Stimulated activated CD8-positive, alpha-beta memory T cell treated with anti-CD3 and anti-CD28 coated beads, Interleukin-4, amount 100 ng/mL, for 1 hour (primary cell): ENCODE measurements at places on chromosomes 1 and 21.

GRCh38 chr1:145961425-145962156, 2.8 kb downstream of the ANKRD34A start:
- no peak for DNase-seq

DNA sequence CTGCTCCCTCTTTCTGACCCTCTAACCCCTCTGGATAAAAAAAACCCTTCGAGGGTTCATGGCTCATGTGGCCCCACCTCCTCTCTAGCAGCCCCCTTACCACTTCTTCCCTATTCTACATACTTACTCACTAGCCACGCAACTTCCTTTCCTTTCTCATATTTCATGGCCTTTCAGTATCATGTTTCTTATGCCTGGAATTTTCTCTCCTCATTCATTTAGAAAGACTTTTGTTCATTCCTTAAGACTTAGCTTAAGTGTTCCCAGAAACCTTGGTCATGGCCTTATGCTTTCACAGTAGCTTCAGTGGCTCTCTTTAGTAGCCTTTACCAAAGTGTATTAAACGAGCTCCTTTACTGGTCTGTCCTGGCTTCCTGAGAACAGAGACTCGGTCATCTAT, 6.1 kb downstream of the ACP6 start:
- no peak for DNase-seq

DNA sequence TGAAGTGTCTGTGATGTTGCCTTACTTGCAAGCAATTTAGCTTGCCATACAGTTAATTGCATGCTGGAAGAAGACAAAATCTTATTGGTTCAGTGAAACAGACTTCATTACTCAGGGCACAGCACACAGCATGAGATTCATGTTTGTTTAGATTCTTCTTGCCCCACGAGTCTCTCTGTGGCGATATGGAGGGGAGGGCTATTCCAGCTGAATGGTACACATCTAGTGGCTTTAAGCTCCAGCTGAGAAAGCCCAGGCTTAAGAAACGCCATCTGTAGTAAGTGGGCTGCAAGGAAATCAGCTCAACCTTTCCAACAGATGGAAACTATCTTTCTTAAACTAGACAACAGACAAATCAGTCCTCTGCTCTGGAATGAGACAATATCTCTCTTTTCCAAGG, 1022.0 kb downstream of the NCAM2 start:
- DNase-seq, result no peak

- DNase-seq, result no peak
Measured at GRCh38 chr1:113542221-113542701, 151.9 kb downstream of the MAGI3 start.

DNA sequence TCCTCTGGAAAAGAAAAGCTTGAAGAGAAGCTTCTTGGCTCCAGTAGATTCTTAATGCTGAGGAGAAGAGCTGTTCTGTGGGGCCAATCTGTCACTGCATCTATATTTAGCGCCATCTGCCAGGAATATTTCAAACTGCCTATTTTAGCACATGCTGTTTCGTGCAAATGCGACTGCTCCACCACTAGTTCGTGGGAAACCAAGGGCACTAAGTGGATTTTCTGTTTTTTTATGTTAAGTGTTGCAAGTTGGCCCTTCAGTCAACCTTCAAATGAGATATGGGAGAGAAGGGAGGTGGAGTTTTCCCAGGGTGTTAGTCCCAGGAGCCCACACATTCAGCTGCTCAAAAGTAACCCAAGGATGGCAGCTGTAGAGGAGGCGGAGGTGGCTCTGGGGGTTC, 91.9 kb downstream of the TSEN15 start:
- no peak for DNase-seq

DNA sequence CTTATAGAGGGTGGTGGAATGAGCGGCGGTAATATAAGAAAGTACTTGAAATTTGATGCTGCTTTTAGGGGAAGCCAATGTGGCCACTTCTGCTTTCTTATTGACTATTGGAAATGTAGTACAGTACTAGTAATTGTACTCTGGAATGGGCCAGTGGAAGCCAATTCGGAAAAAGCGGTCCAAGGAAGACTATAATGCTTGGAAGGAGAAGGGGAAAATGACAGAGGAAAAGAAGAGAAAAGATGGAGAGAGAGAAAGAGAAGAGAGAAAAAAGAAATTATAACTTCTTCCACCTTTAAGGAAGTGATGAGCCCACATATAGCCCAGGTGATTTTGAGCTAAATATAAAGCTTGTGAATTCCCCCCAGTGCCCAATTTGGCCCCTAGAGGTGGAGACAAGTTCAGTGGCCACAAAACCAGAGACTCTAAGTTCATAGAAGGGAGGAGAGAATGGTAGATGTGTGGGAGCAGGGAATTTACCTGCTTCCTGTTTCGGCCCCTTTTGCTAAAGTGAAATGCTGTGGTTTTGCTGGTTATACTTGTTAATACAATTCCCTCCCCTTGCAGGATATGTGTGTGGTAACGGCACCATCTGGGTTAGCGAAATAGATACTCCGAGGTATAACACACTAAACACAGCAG, 35.7 kb upstream of the DUSP10 start:
- no peak for DNase-seq

DNA sequence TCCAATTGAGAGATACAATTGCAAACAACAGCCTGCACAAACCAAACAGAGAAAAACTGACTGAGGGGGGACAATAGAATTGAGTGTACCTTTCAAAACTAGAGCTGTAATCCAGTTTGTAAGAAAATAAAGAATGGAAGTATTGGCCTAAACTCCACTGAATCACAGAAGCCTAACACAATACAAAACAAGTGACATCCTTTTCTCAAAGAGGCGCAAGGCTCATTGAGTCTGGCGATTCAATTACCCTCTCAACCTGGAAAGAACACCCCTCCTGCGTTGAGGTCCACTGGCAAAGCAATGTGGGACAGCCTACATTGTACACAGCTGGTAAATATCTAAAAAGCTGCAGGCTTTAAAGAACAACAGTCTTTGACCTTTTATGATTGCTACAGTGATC, 182.6 kb downstream of the DPYD start:
- no peak for DNase-seq

DNA sequence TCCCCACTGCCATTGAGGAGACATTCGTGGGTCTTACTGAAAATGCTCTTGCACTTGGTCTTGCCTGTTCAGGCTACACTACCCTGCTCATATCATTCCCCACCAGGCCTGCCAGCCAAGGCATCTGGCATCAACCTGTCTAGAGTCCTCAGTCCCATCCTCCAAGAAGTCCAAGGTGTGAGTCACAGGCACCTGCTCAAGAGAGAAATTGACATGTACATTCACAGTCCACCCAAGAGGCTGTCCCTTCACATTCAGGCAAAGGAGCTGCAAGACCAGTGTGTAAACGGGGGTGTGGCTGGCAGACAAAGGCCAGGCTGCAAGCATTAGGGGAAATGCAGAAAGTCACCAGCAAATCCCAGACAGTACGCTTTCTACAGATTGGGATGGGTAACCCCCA, 13.1 kb upstream of the PLA2G2C start:
- DNase-seq, result no peak

DNA sequence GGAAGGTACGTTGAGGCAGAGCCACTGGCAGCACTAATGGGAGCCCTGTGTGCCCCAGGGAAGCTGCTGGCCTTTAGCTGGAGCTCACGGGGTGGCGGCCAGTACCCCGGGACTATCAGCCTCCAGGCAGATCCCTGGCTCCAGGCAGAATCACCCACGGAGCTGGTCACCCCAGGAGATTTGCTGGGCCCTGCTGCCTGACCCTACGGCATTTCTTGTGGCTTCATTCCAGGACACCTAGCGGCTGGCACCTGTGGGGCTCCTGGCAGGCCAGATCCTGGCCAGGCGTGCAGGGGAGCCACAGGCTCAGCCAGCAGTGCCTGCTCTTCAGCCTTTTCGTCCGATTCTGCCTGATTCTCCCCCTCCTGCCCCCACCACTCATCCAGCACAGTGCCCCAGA, 7.1 kb downstream of the PADI1 start:
- no peak for DNase-seq

GRCh38 chr1:230425252-230426091, 660 bp downstream of the PGBD5 start:
- DNase-seq, result no peak

DNA sequence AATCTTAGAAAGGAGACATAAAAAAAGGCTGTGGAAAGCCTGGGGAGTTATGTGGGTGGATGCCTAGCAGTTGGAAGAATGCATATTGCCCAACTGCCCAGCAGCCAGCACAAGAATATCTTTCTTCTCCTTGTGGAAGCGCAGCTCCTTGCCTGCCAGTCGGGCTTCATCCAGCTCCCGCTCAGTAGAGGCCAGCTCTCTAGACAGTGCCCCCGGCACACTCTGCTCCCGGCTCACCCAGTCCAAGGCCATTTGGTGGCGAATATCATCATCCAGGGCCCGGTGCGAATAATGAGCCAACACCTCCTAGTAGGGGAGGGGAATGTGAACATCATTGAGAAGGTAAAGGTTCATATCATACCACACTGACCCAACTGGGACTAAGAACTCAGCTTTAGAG, 9.0 kb upstream of the RBM8A start:
- no peak for DNase-seq

DNA sequence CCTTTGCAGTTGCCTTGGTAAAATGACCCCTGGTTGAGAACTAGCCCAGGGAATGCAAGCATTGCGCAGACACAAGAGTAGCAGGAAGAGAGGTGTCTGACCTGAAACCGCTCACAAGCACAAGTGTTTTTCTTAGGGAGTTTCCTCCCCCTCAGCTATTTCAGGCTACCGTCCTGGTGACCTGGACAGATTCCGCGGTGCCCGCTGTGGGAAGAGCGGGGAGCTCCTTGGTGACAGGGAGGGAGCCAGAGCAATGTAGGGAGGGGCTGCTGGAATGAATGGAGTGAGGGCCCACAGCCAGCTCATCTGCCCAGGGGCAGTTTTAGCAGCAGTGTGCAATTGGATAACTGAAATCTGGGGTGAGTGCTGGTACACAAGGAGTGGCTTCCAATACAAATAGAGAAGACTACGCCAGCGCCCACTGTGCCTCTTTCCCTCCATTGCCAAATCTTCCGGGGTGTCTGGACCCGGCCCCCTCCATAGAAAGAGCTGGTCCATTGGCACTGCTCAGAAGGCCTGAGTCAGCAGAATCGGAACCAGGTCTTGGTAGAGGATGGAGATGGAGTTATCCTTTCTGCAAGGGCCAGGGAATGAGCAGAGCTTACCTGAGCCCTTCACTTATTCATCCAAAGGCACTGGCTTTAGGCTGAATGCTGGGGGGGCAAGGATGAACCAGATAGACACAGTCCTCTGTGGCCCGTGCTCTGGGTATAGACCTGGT, 82.8 kb downstream of the TRABD2B start:
- DNase-seq, result no peak

- no peak for DNase-seq
Measured at GRCh38 chr1:217014066-217014465, 290.8 kb upstream of the ESRRG start.

GRCh38 chr1:53637511-53638359, 101.2 kb downstream of the GLIS1 start:
- DNase-seq, result no peak

GRCh38 chr21:36104317-36105300, 30.3 kb upstream of the CBR3 start:
- peak; percentile 45 for DNase-seq

DNA sequence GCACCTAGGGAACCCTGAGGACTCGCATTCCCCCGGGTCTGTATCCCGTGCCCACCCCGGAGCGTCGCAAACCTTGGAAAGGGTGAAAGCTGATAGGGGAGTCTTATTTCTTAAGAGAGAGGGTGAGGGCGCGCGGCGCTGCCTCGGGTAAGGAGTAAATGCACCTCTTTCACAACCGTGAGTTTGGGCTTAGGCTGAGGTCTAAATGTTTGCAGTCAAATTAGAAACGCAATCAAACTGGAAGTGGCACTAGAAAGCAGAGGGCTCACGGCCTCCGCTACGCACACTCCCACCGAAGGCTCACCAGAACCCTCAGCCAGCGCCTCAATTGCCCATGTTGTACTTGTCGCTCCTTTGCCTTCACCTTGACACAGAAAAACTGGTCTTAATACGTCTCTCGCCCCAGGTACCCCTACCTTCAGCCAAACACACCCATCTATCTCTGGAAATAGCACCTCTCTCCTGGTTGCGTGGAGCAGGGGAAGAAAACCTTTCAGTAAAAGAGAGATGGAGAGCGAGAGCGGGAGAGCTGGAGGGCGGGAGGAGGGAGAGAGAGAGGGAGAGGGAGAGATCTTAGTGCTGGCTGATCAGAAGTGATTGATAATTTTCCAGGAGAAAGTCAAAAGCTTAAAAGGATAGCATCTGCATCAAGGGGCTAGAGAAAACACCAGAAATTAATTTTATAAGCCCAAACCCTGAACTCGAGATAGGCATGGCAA, 1.7 kb upstream of the HLX start:
- no peak for DNase-seq

DNA sequence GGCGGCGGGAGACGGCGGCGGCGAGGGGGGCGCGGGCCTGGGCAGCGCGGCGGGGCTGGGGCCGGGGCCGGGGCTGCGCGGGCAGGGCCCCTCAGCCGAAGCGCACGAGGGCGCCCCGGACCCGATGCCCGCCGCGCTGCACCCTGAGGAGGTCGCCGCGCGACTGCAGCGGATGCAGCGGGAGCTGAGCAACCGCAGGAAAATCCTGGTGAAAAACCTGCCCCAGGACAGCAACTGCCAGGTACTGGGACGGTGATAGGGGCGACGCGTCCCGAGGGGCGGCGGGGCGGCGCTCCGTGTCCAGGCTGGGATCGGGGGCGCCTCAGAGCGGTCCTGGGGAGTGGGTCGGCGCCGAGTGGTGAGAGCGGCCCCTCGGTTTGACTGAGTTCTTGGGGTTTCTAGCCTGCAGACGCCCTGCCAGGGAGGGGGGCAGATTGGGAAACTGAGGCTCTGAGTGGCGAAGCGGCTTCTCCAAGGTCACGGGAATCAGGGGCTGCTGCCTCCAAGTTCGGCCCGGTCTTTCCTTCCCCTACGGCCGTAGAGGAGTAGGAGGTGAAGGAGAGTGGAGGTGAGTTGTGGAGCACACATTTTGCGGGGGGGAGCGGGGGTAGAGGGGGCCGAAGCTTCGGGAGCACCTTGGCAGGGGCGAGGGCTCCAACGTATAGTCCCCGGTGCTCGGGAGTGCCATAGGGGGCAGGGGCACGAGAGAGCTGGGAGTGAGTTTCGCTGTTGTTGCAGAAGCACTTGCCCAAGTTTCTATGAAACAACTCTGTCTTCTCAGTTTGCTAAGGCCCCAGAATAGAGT, 508 bp downstream of the RAVER2 start:
- DNase-seq, result no peak

DNA sequence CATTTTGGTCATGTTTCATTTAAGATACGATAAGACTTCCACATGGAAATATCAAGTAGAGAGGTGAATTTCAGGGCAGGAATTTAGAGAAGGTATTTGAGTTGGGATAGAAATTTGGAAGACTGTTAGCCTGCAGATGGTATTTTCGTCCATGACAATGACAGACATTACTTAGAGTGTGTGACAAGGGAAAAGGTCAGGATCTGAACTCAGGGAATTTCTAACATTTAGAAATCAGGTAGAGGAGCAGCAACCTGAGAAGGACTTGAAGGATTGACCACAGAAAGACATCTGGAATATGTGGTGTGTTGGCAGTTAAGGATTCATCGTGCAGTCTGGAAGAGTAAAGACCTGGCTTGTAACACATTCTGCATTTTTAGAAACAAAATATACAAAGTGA, 57.9 kb downstream of the RABGAP1L start:
- DNase-seq, result no peak

DNA sequence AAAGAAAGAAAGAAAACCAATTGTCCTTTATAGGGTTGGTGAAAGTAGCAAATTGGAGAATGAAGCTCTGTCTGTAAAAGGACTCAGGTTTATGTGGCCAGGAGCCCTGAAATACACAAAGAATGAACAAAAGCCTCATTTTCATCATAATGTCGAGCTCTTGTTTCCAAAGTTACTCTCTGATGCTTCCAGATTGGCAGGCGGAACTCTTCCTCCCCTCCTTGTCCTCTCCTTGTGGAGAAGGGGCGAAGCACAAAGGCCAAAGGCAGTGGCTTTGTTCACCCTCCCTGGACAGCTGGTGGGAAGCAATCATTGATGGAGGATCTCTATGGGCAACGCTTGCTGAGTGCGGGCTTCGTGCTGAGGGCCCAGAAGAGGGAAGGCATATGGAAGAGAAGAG, 5.6 kb downstream of the CA6 start:
- DNase-seq, result no peak
